ENCODE measurements at places on chromosomes 3 and 15.

DNA sequence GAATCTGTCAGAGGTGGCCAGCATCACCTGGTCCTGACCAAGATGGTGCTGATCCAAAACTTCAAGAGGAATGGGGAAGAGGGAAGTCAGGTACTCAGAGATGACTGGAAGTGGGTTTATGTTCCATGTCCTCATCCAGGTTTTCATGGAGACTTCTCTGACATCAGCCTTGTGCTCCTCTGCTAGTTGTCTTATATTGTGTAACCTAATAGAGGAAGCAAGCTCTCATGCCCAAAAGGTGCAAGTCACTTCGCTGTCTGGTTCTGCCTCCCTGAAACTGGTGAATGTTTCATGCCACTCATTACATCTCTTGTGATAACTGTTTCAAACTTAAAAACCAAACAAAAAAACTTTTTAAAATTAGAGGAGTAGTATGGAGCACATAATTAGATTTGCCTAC lies 127.2 kb upstream of the MANF start:
- no peak for DNase-seq

DNA sequence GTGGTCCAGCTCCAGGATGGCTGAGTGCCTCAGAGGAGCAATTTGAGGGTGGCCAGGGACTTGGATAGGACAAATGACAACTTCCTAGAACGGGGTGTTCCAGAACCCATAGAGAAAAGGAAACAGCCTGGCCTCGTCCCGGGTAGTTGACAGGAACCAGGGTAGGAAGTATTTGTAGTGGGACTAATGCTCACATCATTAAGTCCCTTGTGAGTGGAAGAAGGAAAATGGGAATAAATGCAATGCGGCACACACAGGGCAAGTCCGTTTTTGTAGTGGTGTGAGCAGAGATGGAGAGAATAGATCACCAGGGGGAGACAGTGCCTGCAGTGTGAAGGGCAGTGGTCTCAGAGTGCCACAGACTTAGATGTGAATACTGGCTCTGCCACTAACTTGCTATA lies 19.6 kb downstream of the TIMP4 start:
- no peak for DNase-seq

- DNase-seq = no peak
These were observed 822.3 kb upstream of the CFAP20DC start for GRCh38 chr3:59872128-59872527.

DNA sequence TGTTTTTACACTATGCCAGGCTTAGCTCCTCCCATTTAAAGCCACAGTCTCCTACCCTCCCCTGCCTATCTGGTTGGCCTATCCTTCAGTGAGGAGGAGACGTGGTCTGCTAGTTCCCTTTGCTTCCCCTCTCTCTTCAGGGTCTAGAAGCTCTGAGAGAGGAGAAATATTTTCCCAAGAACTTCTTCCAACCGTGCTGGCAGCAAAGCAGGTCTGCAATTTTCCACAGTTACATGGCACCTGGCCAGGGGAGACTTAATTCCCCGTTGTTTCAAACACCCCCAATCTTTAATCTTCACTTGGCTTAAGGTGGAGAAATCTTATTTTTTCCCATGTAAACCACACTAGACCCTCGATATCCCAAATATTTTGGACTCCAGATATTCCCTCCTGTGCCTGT lies 149.5 kb upstream of the MCTP2 start:
- no peak for DNase-seq

- no peak for DNase-seq
These were observed 107.1 kb downstream of the TMCO5A start for GRCh38 chr15:38041576-38041975.

- DNase-seq = no peak
These were observed 763 bp downstream of the GOLGB1 start for GRCh38 chr3:121748680-121749275.

DNA sequence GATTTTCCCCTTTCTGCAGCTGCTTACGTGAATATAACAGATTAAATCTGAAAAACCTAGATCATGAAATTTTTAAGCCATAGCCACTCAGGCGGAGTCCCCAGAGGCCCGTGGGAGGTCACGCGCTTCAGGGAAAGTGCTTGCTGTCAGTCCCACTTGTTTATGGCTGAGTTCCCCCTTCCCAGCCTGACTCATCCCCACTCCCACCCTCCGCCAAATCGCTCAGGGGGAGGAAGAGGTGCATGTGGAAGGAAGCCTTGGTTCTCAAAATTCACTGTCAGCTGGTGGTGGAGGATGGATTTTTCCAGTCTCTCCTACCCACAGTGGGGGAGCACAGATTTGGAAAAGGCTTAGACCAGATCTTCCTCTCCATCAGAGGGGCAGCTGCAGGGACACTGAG lies 67.4 kb downstream of the CORO2B start:
- no peak for DNase-seq

GRCh38 chr3:159732172-159733111 lies 256.2 kb upstream of the IL12A start:
- no peak for DNase-seq

DNA sequence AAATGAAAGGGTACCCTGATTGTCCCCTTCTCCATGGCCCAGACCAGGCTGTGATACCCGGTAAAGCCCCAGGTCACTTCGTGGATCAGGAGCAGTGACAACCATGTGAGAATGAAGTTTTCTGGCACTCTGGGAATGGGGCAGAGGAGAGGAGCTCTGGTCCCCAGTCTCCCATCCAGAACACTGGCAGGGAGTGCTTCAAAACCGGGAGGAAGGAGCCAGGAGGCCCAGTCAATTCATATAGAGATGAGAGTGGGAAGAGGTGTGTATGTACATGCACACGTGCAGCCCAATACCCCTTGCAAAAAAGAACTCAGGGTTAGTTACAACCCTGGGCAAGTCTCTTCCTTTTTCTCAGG lies 101.4 kb upstream of the TLE3 start:
- DNase-seq = no peak

DNA sequence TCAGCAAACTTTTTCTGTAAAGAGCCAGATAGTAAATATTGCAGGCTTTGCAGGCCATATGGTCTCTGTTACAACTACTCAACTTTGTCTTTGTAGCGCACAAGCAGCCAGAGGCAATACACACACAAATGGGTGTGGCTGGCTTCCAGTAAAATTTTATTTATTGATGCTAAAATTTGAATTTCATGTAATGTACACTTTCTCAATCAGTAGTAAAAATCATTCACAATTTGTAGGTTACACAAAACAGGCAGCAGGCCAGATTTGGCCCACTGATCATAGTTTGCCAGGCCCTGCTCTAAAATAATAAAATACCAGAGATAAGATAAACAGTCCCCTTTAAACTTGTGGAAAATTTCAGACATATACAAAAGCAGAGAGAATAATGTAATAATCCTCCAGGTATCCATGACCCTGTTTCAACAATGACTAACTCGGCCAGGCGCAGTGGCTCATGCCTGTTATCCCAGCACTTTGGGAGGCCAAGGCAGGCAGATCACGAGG lies 330.3 kb downstream of the SHQ1 start:
- DNase-seq = no peak

DNA sequence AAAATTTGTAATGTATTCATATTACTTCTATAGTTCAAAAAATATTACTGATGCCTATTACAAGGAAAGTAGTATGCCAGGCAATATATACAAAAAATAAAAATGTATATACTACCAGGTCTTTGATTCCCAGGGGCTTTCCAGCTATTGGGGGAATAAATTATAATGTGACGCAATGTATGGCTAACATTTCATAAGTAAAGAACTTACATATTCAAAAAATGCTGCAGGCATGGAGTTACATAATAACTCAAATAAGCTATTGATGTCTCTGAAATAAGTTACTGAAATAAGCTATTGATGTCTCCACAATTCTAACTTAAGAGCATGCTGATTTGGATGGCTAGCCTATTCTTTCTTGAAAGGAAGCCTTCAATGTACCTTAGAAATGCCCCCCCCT lies 30.2 kb downstream of the MCCC1 start:
- DNase-seq = no peak

DNA sequence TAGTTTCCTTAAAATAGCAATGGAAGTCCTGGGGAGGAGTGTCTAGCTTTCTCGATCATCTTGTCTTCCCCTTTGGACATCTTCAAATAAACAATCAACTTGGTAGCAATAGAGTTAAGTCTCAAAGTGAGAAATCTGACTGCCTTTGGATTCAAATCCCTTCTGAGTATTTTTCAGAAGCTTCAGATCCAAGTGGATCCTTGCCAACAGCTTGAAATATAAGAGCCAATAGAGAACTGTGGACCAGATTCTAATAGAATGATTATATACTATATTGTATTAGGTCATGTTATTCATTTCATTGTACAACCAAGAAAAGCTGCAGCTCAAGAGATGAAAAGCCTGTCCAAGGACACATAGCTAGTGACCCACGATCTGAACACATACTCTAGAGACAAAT lies 60.2 kb downstream of the SYNPR start:
- no peak for DNase-seq

DNA sequence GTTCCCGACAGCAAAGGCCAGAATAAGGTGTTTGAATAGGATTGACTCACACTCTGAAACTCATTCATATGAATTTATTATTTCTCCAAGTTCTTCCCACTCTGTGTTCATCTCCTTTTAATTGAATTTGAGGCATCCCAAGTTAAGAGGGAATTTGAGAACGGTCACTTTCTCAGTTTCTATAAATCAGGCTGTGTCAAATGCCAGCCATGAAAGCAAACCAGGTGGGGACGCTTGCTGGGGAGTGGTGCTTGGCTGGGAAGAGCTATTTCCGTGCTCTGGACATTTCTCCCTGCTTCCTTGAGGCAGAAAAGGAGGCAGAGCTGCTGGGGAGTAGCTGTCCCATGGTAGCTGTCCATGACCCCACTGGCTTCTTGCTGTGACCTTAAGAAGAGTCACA lies 116.6 kb downstream of the FBN1 start:
- no peak for DNase-seq

DNA sequence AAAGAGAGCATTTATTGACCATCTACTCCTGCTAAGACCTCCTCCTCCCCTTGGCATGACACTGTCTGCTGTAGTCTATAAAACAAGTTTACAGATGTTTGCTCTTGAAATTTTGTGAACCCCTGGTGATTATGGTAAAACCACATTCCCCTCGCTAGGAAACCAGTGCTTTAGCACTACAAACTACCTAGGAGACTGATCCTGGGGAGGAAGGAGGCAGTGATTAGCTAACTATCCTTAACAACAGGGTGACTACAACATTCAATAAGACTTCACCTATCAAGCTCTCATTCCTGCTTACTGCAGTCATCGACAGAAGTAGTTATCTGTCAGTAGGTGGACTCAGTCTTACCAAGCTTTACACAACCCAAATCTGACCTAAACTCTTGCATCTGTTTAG lies 371.3 kb downstream of the TUSC7 start:
- no peak for DNase-seq

DNA sequence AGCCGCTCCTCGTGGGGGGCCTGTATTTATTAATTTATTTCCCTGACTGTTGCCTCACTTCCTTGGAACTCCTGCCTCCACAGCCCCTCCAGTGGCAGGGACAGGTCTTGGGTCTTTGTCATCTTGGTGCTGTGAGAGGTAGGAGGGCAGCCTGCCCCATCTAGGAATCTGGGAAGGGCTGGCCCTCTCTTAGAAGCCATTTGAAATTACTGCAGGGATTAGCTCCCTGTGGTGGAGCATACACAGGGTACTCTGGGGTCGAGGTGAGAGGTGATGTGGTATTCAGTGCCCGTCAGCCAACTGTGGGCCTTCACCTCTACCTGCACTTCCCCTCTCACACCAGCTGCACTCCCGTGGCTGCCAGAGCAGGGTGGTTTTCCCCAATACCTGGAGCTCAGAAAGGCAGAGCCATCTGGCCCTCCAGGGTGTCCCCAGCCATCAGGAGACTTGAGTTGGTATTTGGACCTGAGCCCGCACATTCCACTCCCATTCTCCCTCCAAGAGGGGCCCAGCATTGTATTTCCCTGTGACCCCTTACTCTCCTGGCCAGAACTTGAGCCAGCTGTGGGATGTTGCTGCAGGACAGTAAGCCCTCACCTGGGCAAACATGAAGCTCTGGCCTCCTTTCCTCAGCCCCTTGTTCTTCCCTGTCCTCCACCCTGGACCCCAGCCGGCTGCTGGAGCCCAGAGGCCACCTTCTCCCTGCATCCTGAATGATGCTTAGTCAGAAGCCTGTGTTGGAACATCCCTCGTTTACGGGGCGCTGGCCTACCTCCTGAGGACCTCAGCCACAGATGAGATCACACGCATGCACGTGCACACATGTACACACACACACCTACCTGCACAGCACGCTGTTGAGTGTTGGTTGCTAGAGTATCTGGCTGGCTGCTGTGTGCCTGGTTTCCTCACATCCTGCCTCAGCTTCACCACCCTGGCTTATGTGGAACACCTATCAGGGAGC lies 2.0 kb upstream of the JMJD7 start:
- no peak for DNase-seq

DNA sequence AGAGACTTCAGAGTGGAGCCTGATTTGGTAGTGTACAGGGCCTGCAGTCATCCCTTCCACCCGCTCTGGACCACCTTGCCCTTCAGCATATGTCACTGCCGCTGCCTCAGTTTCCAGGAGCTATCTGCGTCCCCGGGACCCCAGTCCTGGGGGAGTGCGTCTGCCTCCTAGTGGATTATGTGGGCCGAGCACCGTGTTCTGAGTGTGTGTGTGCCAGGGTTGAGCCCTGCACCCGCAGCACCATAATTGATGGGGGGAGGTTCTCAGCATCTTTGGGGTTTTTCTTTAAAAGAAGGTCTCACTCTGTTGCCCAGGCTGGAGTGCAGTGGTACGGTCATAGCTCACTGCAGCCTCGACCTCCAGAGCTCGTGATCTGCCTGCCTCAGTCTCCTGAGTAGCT lies 33.6 kb downstream of the CD276 start:
- DNase-seq = no peak

GRCh38 chr3:62134061-62134496 lies 239.3 kb downstream of the FEZF2 start:
- no peak for DNase-seq

GRCh38 chr3:24405057-24405456 lies 89.6 kb downstream of the THRB start:
- DNase-seq = no peak

DNA sequence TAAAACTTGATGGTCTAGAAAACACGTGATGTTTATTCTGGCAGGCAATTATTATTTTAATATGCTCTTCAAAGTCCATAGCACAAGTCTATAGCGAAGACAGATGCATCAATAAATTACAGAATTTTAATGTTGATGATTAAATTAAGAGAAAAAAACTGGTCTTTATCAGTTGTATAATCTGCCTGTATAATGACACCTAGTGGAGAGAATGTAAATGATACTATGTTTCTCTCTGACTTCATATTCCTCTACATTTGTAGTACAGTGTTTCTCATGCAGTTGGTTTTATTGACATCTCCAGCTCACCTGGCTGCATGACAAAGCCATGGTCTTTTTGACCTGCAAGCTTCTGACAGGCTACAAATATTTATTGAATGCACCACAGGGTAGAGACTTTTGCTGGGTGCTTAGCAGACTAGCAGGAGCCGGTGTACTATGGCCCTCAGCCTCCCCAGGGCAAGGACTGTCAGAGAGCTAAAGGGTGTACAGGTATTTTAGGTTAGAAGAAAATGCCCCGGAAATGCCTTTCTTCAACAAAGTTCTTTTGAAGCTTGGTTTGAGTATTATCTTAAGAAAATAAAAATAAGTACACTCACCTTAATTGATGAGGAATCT lies 289.9 kb downstream of the GAP43 start:
- no peak for DNase-seq

All from activated naive CD4-positive, alpha-beta T cell treated with anti-CD3 and anti-CD28 coated beads, Interleukin-2, amount 10 ng/mL, durations not matched to agents 7 days and 5 days (primary cell).